ENCODE measurements at places on chromosomes 16 and 17.

DNA sequence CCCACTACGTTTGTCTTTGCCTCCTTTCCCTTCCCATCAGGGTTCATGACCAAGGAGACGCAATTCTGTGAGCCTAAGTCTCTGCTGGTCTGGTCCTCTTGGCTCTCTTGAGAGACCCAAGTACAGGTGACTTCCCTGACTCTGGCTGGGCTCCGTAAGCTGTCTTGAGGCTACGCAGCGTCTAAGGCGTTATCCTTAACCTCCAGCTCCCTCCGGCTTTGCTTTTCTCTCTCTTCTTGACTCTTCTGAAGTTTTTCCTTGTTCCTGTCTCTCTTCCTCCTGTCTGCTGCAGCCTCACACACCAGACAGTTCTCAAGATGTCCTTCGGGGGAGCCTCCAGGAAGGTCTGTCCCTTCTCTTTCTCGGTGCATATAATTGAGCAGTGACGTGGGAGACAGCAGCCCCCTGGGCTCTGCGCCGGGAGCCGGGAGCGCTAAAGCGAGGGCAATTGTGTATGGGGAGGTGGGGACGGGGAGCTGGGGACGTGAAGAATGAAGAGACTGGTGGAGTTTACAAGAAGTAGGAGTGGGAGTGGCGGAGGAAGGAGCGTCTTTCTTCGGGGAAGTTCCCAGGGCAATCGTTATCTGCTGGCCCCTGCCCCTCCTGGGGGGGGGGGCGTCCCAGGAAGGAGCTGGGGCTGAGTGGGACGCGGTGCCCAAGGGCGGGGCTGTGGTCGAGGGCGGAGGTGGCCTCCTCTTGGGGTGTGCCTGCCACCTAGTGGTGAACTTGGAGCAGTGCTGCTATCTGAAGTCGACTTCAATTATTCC lies 6.9 kb upstream of the PIRT start:
- DNase-seq = peak; percentile 70

- DNase-seq = no peak
Measured at GRCh38 chr16:77894162-77894561, 105.8 kb downstream of the VAT1L start.

- no peak for DNase-seq
Measured at GRCh38 chr16:12436201-12436657, 367.5 kb downstream of the CPPED1 start.

DNA sequence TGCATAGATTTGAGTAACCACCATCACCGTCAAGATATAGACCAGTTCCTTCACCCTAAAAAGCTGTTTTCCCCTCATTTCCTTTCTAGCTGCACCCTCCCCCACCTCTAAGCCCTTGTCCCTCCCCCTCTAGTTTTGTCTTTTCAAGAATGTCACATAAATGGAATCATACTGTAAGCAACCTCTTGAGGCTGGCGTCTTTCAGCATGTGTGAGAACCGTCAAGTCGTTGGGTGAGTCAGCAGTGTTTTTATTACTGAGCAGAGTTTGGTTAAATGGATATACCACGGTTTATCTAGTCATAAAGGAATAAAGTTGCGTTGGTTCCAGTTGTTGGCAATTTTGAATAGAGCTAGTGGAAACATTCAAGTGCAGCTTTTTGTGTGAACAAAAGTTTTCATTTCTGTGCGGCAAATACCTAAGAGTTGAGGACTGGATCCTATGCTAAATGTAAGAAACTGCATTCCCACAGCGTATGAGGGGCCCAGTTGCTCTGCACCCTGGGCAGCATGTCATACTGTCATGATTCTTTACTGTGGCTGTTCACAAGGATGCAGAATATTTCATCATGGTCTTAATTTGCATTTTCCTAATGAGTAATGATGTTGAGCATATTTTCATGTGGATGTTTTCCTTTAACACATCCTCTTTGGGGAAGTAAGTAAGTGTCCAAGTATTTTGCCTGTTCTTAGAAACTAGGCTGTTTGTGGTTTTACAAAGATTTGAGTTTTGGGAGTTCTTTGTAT lies 264.3 kb downstream of the CPPED1 start:
- no peak for DNase-seq

DNA sequence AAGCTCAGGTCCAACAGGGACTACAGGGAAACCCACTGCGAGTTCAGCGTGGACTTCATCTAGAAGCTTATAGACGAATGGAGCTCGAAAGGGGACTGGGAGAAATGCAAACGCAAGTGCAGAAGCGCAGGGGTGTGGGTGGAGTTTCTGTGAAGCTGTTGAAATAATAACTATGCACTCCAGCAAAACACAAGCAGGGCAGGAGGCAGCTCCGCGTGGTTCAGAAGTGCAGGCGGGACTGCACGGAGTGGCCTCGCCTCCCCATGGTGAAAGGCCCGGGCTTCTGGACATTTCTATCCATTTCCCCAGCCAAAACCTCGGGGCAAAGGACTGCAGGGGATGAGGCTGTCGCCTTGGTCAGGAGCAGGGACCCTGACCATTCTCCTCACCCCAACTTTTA lies 74.5 kb downstream of the ZNF423 start:
- DNase-seq = no peak

DNA sequence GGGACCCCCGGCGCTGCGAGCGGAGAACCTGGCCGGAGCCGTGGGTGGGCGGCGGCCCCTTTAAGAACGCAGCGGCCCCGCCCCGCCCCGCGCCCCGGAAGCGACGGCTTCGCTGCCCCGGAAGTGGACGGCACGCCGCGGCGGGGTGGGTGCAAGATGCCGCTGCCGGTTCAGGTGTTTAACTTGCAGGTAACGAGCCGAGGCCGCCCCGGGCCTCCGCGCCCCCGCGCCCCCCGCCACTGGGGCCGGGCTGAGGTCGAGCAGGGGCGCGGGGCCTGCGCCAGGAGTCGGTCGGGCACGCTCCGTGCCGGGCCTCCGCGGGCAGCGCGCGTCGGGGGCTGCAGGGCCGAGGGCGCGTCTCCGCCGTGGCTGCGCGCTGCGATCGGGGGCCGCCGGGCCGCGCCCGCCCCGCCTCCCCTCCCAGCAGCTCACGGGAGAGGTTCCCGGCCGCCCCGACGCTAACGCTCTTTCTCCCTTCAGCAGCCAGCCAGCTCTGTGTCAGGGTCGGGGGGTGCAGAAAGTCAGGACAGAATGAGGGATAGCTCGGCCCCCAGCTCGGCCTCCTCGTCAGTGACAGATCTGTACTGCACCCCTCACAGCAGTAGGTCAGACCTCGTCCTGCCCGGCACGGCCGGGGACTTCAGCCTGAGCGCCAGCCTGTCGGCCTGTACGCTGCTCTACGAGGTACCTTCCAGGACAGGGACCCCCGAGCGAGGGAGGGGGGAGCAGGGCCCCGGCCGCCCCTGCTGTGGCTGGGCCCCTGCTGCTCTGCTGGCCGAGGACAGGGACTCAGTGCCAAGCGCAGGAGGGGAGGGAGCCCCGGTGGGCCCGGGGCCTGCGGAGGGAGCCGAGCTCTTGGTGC lies at the start of the genes GPS1 and RFNG:
GPS1 (plus strand) TSS at position 123 of the 862 bp plus-strand sequence; CDS start at position 157, 34 bp downstream.
RFNG (minus strand) TSS at position 36 of the 862 bp plus-strand sequence. CDS start 45 bp downstream, outside the sequence.
- DNase-seq = peak; percentile 84

DNA sequence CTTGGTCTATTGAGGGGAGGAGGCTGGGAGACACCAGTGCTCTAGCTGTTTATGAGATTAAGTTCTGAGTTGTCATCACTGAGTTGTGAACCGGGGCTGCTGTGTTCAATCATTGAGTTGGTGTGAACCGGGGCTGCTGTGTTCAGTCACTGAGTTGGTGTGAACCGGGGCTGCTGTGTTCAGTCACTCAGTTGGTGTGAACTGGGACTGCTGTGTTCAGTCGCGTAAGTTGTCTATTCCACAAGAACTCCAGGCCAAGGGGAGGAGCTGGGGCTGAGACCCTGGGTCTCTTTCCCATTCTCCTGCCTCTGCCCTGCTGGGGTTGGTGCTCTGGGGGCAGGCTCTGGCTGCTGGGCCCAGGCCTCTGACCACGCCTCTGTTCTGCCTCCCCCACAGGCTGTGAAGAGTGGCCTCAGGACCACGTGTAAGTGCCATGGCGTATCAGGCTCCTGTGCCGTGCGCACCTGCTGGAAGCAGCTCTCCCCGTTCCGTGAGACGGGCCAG lies 24.5 kb downstream of the WNT9B start:
- DNase-seq = no peak

DNA sequence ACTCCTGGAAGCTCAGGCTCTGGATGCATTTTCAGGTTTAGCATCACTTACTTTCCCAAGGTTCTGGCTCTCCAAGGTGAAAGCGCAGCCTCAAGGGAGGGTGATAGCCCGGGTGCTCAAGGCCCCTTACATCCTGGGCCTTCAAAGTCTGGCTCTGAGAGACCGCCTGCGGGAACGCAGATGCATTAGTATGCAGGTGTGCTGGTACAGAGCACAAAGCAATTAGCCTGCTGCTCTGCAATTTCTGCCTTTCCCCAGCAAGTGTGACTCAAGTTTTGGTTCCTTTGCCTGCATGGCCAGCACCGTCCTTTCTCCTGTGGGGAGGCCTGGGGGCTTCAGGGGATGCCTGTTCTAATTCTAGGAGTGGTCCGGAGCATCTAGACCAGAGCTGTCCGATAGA lies 116.2 kb downstream of the AATF start:
- DNase-seq = no peak

DNA sequence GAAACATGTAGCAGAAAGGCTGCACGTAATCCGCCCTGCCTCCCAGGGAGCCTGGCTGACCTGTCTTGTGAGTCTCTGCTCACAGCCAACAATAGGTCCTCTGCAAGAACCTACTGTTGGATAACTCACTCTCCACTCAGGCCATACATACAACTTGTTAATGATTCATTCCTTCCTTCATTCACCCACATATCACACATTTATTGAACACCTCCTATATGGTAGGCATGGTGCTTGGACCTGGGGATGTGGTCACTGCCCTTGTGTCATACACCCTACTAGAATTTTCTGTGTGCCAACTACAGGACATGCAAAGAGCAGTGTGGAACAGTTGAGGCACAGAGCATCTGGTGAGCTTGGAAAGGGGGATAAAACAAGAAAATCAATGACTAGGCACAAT lies 28.1 kb upstream of the HNF1B start:
- no peak for DNase-seq

DNA sequence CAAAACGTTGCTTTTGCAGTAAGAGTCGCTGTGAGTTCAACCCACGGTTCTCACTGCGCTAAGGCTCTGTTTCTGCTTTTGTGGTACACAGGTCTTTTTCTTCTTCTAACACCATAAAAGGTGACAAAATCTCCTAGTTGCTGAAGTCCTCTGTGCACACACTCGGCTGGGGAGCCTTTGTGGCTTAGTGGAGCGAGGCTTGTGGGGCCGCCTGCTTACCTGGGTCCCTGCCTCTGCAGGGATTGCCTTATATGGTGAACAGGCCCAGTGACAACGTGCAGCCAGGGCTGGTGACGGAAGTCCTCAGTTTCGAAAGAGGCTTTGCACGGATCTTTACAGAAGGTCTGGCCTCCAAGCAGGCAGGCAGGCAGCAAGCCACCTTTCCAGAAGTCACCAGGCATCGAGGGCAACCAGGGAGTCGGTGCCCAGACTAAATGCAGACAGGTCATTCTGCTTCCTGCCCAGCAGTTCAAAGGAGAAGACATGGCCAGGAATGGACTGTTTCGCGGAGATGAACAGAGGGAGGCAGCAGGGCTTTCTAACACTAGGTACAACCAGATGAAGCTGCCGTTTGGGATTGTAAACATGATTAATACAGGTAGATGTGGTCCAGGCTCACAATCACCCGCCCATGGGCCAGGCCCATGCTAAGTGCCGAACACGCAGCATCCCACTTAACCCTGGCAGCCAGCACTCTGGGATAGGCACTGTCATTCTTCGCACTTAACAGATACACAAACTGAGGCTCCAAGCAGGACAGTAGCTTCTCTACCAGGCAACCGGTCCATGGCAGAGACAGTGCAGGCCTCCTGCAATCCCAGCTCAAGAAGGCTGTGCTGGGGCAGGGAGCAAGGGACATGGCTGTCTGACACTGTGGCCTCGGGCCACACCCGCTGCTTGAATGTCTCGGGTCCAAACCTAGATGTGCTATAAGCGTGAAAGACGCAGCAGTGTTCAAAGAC lies 10.7 kb upstream of the MEAK7 start:
- DNase-seq = peak; percentile 79

DNA sequence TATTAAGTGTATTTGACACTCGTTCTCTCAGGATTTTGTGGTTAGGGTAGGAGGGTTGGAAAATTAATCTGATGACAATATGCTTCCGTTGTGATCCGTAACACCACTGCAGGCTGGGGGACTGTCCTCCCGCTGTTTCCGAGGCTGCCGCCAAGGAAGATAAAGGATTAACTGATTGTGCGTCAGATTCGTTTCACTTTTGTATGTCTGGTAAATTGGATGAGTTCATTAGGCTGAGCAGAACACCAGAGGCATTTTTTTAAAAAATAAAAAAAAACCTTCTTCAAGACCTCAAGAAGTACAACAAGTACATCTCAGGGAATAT lies 486.7 kb upstream of the SALL1 start:
- no peak for DNase-seq

- no peak for DNase-seq
Measured at GRCh38 chr17:79187186-79187585, 112.6 kb downstream of the ENGASE start.

- no peak for DNase-seq
Measured at GRCh38 chr16:78363843-78364555, 264.5 kb downstream of the WWOX start.

- no peak for DNase-seq
Measured at GRCh38 chr17:76742958-76743357, 5.0 kb downstream of the MFSD11 start.

DNA sequence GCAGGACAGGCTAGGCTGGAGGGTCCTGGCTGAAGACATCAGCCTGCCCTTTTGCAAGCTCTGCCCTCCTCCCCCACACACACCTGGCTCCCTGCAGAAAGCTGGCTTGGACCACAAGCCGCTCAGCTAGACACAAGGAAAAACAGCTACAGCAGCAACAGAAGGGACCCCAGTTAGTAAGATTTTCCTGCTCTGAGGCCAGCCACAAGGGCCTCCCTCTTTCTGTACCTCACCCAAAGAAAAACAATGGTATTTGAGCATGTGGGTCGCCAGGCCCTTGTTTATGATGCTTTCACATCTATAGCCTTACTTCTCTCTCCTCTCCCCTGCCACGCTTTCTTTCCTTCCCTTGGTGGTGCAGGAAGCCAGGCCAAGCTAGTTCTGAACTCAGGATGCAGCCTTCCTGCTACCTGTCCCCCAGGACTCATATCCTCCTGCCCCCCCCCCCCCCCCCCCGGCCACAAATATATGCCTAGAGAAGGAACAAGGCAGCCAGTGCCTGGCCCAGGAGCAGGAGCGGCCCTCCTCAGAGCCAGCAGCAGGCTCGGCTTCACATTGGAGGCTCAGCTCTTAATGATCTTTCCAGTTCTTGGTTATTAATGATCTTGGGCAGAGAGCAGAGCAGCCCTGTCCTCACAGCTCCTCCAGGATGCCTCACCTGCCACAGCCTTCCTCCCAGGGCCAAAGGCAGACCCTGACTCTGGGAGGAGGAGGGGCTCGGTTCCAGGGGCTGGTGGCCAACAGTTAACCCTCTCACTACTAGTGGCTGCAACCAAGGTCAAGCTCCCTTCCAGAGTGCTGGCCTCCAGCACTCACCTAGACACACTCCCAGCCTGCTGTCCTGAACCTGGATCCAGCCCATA lies 19.5 kb downstream of the GRIN2C start:
- no peak for DNase-seq

Measured in activated T-cell treated with anti-CD3 and anti-CD28 coated beads, Interleukin-2, amount 50 U/mL, for 1 hour (primary cell).